Activated naive CD4-positive, alpha-beta T cell treated with anti-CD3 and anti-CD28 coated beads for 36 hours (primary cell): ENCODE measurements at places on chromosomes 2 and 18.

GRCh38 chr2:127233710-127234109, 13.6 kb upstream of the CYP27C1 start:
- DNase-seq: no peak

DNA sequence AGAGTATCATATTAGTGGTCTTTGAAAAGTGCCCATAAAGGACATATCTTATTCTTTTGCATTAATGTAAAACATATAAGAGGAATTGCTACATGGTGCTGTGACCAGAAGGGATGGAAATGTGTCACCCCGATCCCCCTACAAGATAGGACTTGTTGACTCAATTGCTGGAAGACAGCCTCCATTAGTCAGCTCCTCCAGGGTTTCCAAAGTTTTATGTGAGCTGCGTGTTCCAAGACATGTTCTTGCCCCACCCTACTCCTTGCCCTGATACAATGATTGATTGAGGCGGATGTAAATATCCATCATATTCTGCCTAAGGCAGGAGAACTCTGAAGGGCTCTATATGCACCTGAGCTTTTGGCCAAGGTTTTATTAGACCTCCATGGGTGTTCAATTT, 541.0 kb upstream of the ZEB2 start:
- DNase-seq: no peak

GRCh38 chr18:56298935-56299334, 339.5 kb downstream of the TXNL1 start:
- no peak for DNase-seq

- DNase-seq: no peak
Observed at GRCh38 chr2:239983004-239983778, 42.0 kb downstream of the NDUFA10 start.

GRCh38 chr18:12302391-12303147, 5.5 kb upstream of the TUBB6 start:
- DNase-seq: no peak

- DNase-seq: no peak
Observed at GRCh38 chr2:24259316-24259715, 84.5 kb downstream of the FAM228A start.

GRCh38 chr2:240981871-240982800, 16.3 kb upstream of the SNED1 start:
- no peak for DNase-seq

GRCh38 chr18:11947214-11948191, 33.8 kb upstream of the IMPA2 start:
- peak; percentile 80 for DNase-seq

- DNase-seq: no peak
Observed at GRCh38 chr2:104888489-104889258, 34.8 kb downstream of the POU3F3 start.

DNA sequence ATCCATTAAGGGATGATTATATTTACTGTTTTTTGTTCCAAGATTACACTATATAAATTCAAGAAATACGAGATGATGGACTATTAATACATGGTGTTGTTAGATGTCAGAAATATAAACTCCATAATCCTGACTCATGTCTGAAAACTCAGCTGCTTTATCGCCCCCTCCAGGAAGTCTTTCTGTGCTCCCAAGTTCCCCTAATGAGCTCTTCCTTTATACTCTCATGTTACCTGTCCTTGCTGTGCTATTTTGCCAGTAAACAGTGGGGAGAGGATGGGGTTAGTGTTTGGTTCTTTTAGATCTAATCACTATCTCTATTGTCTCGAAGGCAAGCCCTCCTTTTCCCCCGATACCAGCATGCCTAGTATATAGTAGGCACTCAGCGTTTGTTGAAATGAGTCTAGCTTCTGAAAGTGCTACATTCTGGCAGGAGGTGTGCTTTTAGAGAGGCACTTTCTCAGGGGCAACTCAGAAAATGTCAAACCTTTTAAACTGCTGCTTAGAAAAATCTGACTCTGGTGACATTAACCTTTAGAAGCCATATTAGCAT, 21.4 kb upstream of the BARD1 start:
- peak; percentile 17 for DNase-seq

- DNase-seq: no peak
Observed at GRCh38 chr18:54947091-54947490, 12.2 kb downstream of the CCDC68 start.

DNA sequence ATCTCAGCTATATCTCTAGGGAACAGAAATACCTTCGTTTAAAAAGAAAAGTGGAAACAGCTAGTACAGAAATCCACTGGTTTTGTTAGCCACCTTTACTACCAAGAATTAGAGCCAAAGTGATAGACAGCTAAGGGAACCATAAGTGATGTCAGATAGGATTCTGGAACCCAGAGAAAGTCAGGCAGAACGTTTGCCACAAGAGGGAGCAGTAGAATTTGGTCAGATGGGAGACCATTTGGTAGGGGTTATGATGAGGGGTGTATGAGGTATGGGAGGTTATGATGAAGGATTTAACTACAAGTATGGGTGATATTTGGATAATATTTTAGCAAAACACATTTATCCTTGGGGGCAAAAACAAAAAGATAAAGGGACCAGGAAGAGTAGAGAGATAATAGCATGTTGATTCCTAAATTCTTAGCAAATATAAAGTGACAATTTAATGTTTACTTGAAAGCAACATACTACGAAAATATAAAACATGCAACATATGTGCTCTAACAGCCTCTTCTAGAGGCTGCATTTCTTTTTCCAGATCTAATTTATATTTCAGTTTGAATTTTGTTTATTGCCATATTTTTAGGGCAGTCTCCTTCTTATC, 3.3 kb downstream of the SLC8A1 start:
- peak; percentile 14 for DNase-seq

DNA sequence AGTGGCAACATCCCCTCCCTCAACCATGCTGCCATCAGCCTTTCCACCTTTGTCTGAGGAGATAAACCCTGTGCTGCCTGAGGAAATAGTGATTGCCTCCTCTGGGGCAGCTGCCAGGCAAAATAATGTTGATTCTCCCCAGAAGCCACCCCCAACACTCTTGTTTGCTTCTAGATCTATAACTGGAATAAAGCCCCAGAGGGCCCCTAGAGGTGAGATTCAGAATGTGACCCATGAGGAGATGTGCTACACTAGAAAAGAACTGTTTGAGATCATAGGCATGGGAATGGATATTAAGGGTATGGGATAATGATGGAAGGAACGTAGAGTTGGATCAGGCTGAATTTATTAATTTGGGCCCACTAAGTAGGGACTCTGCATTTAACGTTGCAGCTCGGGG, 116.3 kb upstream of the RMP24 start:
- DNase-seq: no peak

DNA sequence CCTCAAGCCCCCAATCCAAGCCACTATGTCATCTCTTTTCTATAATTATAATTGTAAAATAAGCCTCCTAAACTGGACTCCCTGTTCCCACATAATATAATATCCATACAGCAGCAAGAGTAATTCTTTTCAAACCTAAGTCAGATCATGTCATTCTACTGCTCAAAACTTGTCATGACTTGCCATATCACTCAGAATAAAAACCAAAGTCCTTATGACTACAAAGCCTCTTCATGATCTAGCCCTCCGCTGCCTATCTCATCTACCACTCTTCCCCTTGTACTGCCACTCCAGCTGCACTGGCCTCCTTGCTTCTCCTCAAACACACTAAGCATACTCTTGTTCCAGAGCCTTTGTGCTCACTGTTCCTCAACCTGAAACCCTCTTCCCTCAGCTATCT, 69.9 kb downstream of the MEMO1 start:
- no peak for DNase-seq

DNA sequence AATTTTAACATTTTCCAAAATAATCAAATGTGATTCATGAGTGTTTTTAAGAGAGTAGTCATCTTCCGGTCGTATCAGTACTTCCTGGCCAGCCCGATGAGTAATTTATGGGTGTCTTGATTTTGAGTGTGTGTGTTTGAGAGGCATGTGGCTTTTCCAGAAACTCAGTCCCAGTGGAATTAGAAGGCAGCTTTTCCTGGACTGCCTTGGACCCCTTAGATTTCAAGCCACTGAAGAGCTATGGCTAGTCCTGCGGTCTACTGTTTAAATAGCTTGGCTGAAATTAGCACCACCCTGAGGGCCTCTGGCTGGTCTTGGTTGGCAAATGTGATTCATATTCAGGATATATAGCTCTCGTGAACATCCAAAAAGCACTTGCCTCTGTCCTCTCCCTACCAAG, 59.4 kb downstream of the HK2 start:
- DNase-seq: no peak

- DNase-seq: no peak
Observed at GRCh38 chr2:143564419-143564818, 435.2 kb downstream of the ARHGAP15 start.

DNA sequence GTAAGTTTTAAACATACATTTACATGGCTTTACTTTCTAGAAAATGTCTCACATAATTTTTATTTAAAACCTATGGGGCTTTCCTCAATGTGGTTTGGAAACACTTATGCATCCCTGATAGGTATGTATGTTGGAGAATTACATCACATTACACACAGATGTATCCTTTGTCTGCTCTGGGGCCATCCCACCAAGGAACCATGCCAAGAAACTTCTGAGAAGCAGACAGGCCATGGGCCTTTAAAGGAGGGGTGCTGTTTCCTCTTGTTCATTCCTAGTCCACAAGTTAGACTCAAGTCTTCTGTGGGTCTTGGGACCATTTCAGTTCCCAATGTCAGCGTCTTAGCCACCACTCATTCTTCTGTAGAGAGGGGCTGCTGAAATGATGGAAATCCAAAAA, 162.0 kb upstream of the SETBP1 start:
- no peak for DNase-seq

- DNase-seq: no peak
Observed at GRCh38 chr2:56475191-56475590, 291.4 kb downstream of the CCDC85A start.

DNA sequence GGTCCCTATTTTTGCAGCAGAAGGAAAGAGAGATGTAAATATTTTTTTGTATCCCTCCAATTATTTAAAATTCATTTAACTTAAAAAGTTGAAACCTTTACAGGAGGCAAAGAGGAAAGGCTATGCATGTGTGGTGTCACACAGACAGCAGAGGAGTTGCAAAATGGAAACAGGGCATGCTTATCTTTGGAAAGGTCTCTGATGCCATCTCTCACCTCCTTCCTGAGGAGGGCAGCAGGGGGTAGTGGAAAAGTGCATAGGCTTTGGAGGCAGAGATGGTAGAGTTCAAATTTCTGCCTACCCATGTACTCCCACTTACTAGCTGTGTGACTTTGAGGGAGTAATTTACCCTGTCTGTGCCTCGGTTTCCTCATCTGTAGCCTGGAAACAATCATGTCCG, 99.6 kb upstream of the MCFD2 start:
- no peak for DNase-seq

GRCh38 chr2:42614838-42615237, 46.4 kb downstream of the MTA3 start:
- DNase-seq: no peak

DNA sequence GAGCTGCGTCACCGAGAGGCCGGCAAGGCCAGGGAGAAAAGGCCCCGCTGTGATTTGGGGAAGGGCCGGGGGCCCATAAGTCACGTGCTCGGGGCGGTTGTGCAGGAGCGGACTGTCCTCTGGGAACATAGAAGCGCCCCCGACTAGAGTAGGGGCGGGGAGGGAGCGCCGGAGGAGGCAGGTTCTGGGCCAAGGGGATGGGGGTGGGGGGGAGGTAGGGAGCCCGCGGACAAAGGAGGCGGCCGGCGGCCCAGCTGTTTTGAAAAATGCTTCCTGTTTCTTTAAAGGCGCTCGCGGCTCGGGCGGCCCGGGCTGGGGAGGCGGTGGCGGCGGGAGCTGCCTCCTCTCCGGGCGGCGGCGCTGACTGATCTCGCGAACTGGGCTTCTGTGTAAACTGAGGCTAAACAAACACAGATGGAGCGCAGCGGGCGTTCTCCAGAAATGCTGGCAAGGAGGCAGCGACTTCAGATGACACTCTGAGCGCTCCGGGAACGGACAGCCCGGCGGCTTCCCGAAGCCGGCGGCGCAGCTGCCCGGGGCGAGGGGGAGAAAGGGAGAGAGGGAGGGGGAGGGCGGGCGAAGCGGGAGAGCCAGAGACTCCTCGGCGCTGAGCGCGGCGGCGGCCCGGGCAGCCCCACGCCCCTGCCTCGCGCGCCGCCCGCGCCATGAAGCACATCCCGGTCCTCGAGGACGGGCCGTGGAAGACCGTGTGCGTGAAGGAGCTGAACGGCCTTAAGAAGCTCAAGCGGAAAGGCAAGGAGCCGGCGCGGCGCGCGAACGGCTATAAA, at the start of gene ATOH8:
TSS of gene ATOH8 (plus strand) at position 467 of the 788 bp plus-strand sequence. CDS start at position 666, 199 bp downstream.
- peak; percentile 41 for DNase-seq

DNA sequence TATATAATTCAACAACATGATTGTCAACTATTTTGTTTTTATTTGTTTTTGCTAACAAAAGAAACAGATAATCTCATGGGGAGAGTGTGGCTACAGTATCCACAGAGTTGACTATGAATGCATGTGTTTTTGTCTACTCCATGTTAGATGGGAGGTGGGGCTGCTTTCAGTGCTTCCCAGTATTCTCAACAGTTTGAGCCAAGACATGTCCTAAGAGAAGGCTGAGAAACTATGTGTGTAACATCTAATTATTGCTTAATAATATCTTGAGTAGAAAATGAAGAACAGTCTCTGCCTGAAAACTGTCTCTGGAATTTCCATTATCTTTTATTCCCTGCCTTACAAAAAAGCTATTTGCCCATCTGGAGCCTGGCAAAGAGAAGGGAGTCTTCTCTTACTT, 178.8 kb upstream of the MMADHC start:
- DNase-seq: no peak

DNA sequence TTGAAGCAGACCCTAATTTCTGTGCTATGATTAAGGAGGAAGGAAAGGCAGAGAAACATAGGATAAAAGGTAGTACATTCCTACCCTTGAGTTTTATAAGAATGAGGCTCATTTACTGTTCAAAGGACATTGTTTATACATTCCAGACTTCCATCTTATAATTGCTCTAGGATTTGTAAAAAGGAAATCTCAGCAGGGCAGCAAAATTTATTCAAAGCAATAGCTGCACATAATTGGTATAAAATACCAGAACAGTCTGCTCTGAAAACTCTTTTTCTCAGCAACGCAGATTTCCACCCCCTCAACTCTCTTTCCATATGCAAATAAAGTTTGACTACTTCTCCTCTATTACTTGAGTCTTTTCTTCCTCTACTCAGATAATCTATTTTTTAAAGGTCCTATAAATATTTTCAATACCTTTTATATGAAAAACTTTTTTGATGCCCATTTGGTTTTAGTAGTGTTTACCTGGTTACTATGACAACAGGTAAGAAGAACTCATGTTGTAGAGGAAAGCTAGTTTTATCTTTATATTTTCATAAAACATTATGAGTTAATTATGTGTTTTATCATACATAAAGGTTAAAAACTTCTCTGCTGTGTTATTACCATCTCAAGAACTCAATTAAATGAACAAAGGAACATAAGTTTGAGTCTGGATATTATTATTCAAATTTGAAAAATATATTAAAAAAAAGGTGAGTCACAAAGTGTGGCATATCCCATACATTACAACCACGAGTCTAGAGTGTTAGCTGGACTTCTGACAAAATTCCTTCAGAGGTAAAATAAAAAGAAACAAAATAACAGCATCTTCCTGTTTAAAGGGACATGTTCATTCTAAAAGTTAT, 19.9 kb downstream of the RBMS1 start:
- no peak for DNase-seq

DNA sequence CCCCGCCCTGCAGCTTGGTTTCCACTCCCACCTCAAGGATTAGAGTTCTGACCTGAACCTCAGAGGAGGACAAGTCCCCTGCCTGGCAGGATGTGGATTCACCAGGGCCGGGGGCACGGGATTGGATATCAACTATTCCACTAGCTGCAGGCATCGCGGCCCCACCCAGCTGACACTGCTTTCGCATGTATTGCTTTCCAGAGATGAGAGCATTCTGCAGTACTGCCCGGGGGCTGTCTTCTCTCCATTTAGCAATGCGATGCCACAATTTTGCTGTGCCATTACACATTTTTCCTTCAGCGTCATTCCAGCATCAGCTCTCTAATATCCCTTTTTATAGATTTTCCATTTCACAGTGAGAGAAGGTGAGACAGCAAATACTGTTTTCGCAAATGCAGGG, 42.0 kb downstream of the CTIF start:
- no peak for DNase-seq
